Stimulated activated CD4-positive, alpha-beta T cell treated with anti-CD3 and anti-CD28 coated beads, TNF-alpha, amount 100 ng/mL, for 48 hours (primary cell): ENCODE measurements at places on chromosomes 7 and 10.

DNA sequence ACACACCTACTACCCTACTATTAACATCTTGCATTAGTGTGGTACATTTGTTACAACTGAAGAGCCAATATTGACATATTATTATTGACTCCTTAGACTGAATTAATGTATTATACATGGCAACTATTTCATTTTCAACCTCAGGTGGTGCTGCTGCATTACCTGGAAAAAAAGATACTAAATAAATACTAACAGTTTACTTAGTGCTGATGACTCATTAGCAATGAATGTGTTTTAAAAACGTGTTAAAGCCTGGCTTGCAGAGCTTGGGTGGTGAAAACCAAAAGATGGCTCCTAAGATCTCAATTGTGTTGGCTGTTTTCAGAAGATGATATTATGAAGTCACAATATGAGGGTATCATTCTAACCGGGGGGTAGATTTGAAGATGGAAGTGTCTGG is 34.8 kb downstream of the CFAP43 start:
- DNase-seq: no peak

DNA sequence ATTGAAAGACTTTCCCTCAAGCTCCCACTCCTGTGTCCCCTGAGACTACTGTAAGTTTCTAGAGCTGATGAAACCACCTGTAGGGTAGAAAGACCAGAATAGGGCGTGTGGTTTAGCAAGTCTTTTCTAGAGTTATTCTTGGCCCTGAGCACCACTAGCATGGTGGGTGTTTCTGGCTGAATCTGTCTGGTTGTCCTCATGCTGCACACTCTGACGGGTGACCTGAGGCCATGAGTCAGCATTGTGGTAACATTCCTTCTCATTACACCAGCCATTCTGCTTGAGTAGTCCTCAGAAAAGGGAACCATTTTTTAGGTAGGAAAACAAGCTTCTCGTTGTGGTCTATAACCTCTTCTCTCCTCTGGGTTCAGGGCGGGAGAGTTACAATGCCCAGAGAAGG is 250.3 kb downstream of the SNX13 start:
- no peak for DNase-seq

- DNase-seq: no peak
Observed at GRCh38 chr7:116101704-116102103, 71.1 kb upstream of the TFEC start.

DNA sequence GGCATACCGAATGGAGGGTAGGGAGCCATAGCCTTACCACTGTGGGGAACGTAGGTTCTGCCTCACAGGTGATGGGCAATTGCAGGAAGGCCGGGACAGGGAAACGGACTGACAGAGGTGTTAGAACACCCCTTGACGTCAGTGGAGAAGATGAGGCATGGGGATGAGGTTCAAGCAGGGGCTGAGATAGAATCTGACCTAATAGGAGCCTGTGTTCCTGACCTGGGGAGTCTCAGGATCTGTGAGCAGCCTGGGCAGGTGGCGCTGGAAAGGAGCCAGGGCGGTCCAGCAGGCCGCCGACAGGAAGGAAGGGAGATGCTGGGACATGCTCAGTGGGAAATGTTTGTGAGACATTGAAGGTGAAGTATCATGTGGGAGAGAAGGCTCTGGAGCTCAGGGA is 109.4 kb downstream of the WDFY4 start:
- no peak for DNase-seq
